Stimulated activated naive CD4-positive, alpha-beta T cell treated with Interleukin-2 at 50 U/mL for 16 hours (primary cell): ENCODE measurements at places on chromosomes 12 and 14.

- DNase-seq = no peak
These were observed 9.3 kb downstream of the PEBP1 start for GRCh38 chr12:118145113-118145797.

- DNase-seq = no peak
These were observed 104.3 kb downstream of the RBM19 start for GRCh38 chr12:113861708-113862312.

GRCh38 chr12:116113398-116114130 is 163.9 kb downstream of the MED13L start:
- DNase-seq = no peak

GRCh38 chr14:103724116-103724515 is 8.5 kb downstream of the ZFYVE21 start:
- no peak for DNase-seq

- DNase-seq = no peak
These were observed 225.2 kb upstream of the BTG1 start for GRCh38 chr12:92370828-92371227.

DNA sequence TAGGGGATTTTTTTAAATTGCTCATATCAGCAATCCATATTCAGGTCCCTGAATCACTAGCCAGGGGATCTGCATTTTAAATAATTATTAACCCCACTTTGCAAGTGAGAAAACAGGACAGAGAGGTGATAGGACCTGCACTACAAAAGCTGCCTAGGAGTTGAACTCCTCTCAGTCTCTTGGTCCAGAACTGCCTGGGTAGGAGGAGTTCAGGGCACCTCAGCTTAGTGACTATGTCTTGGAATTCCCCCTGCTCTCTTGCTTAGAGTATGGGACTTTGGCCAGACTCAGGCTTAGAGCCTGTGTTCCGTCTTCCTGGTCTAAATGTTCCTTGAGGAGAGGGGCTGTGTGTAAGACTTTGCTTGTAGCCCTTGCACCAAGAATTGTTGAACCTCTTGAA is 68.2 kb upstream of the WSCD2 start:
- DNase-seq = no peak

DNA sequence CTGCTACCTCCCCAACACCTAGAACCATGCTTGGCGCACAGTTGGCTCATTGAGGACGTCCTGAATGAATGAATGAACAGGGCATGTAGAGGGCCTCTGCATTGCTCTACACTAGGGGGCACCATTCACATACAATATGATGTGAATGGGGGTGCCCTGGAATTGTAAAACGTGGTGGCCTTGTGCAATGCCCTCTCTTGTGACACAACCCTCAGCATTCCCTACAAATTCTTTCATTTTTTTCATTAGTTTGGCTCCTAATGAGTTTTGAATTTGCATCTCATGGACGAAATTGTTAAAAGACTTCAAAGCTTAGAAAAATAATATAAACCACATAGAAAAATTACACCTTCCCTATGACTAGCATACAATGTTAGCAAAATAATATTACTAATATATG is 2.3 kb upstream of the DIO2 start:
- DNase-seq = no peak
